Midbrain (tissue), 1 donor: ENCODE measurements at places on chromosomes 13 and 19.

- DNase-seq = no peak
Observed at GRCh38 chr19:41892173-41892902, 9.4 kb downstream of the ARHGEF1 start.

DNA sequence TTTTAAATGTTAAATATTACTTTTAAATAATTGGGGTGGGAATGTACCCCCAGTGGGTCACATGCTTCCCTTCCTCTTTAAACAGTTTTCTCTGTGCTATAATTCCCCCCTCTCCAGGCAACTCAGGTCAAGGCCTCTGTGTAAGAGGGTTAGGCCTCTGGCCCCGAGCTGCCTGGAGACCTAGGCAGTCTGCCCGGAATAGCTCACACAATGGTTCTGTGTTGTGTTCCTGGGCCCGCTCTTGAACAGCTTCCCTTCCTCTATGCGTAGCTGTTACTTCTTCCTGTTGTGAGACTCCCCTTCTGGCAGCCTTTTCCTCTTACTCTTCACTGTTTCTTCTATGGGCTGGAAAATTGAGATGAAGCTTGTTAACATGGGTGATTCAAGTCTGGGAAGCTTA, 14.8 kb upstream of the ZNF492 start:
- DNase-seq = peak; percentile 34

- DNase-seq = no peak
Observed at GRCh38 chr13:41302743-41303142, 8.3 kb upstream of the NAA16 start.

GRCh38 chr13:51981355-51981754, 29.9 kb downstream of the ATP7B start:
- no peak for DNase-seq

DNA sequence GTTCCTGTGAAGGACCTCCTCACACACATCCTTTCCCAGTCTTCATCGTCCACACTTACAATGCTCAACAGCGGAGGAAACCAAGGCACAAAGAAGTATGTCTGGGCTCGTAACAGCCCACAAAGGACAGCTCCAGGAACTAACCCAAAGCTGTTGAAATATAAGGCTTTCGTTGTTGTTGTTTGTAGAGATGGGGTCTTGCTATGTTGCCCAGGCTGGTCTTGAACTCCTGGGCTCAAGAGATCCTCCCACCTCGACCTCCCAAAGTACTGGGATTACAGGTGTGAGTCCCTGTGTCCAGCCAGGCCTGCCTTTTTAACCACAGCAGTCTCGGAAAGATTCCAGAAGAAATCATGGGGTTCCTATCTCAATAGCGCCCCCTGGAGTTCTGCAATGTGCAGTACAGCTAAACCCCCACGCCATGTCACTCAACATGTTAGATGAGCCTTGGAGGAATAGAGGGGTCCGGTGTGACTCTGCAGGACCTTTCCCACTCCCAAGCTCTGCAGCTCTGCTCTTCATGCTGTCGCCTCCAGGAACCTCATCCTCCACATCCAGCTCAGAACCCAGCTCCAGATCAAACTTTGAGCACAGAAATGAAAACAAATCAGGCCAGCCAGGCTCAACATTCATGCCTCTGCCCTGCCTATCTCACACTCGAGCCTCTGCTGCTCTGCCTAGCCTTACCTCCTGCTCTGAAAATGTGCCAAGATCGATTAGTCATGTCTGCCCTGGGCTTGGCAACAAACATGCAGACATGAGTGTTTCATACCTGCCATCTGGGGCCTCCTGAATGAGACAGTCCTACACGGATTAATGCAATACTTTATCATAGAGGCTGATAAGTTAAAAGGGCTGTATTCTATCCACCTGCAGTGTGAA, 7.5 kb downstream of the PLA2G4C start:
- DNase-seq = no peak

- DNase-seq = no peak
Observed at GRCh38 chr13:113774177-113775107, 15.4 kb downstream of the TMEM255B start.

DNA sequence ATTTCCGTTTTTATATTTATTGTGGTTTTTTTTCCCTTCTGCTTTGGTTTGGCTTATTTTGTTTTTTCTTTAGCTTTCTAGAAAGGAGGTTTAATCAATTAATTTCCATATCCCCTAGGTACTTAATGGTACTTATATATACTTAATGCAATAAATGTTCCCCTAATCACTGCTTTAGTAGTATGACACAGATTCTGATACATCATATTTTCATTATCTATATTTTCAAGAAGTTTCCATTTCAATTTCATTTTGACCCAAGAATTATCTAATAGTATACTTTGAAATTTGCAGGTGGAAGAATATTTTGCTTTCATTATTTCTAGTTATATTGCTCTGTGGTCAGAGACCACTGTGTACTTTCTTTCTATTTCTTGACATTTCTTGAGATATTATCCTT, 66.6 kb upstream of the STK24 start:
- DNase-seq = no peak

- DNase-seq = no peak
Observed at GRCh38 chr19:16927883-16928282, 39.1 kb downstream of the F2RL3 start.

- DNase-seq = no peak
Observed at GRCh38 chr13:46948338-46948737, 51.5 kb upstream of the HTR2A start.

- no peak for DNase-seq
Observed at GRCh38 chr19:30536975-30537374, 164.8 kb downstream of the ZNF536 start.

DNA sequence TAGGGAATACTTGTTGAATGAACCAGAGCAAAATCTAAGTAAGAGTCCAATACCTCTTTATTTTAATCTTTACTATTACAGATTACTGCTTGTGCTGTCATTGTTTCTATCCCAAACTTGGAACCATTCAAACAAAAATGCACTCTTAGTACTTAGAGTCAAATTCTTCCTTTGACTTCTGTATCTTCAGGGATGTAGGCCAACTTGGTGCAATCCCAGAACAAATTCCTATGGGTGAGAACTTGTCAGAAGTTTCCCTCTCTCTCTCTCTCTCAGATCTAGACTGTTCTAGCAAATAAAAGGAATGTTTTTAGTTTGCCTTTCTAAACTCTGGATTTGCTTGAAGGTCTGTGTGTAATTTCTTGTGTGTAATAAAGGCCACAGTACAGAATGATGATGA, 329.0 kb upstream of the TMTC4 start:
- no peak for DNase-seq

DNA sequence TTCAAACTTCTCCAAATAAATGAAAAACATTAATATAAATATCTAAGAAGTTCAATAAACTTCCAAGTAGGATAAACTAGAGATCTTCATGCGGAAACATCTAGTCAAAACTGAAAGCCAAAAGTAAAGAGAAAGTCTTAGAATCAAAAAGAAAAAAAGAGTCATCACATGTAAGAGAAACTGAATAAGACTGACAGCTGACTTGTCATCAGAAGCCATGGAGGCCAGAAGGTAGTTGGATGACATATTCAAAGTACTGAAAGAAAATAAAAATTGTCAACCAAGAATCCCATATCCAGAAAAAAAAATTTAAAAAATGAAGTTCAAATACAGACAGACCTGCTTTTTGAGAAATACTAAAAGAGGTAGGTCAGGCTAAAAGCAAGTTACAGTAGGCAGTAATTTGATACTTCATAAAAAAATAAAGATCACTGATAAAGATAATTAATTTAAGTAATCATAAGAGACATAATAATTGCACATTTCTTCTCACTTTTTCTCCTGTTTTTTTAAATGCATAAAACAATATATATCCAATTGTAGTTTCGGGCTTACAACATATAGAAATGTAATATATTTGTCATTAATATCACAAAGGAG, 327.6 kb upstream of the PCDH9 start:
- no peak for DNase-seq

GRCh38 chr19:33245948-33246708, 20.5 kb upstream of the SLC7A10 start:
- no peak for DNase-seq

DNA sequence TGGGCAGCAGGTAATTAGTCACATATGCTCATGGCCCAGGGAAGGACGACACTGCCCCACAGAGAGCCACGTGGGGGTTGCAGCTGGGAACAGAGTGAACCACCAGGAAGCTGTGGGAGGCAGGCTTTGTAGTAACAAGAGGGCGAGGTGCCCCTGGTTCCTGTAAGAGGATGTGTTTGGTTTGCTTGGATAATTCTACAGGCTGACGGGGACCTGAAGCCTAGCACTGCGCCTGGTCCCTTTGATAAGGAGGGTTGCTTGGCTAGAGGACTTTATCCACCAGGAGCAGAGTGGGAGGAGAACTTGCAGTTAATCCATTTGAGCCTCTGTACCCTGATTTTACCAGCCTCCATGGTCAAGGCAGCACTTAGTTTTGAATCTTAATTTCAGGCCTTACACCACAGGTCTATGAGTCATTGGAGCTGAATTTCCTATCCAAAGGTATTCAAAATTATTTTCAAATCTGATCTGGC, 67.4 kb upstream of the CLDN10 start:
- DNase-seq = no peak

DNA sequence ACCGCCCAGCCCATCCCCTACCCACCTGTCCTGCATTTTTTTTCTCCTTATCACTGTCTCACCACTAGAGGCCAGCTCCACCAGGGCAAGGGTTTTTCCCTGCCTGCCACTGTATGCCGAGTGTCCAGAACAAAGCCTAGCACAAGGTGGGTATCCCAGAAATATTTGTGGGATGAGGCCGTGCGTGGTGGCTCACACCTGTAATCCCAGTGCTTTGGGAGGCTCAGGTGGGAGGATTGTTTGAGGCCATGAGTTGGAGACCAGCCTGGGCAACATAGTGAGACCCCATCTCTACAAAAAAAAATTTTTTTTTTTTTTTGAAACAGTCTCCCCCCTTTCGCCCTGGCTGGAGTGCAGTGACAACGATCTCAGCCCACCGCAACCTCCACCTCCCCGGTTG, 2.9 kb upstream of the MRI1 start:
- no peak for DNase-seq

DNA sequence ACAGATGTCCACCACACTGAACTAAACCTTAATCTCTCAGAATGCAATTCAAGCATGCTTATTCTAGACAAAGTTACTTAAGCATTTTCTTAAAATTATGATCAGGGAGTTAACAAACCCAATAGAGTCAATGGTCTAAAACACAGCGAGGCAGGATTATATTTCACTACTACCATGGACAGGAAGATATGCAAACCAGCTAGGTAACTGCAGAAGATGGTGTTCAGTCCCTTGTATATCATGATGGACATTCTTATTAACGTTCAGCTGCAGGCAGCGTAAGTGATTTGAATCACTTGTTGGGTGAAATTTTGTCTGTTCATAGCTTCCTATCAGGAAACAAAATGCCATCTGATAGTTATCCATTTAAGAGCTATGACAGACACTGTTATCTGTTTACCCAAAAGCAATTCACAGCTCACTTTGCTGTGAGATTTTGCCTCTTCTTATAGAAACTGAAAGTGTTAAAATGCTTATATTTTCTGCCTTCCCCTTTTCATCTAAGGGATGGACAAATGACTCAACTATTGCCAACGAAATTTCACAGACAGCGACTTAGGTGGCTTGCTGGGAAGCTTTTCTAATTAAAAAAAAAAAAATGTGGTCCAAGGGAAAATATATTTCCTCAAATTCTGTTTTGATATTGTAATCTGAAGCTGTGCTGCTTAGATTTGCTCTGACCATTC, 591.9 kb downstream of the DACH1 start:
- DNase-seq = no peak

DNA sequence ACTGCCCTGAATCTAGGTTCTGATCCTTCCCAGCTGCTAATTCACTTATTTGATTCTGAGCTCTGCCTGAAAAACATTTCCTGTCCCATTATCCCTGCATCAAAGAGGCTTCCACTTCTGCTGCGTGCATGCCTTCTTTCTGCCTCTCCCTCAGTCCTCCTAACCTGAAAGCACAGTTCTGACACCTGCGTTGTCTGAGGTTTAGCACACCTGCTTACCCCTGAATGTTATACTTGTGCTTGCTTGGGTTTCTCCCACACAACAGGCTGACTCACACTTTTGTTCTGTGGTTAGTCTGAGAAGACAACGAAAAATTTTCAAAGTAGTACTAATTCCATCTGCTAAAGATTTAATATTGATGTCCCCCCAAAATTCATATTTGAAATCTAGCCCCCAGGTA, 3.1 kb upstream of the SOHLH2 start:
- no peak for DNase-seq

GRCh38 chr13:44283600-44283999, 90.0 kb upstream of the SERP2 start:
- no peak for DNase-seq

DNA sequence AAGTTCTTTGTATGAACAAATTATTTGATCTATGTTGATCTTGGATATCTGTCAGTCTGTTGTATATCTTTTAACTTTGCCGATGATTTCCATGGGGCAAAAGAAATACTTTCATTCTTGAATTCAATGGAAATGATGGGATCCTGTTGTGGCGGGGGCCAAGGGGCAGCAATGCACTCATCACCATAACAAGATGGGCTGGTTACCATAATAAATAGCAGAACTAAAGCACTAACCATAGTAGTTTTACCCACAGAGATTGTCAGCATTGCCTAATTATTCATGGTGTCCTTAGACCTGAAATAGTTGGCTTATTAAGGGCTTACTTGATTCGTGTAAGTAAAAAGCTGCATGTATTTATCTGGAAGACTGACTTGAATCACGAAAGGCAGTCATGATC, 309.6 kb downstream of the RFC3 start:
- DNase-seq = no peak

DNA sequence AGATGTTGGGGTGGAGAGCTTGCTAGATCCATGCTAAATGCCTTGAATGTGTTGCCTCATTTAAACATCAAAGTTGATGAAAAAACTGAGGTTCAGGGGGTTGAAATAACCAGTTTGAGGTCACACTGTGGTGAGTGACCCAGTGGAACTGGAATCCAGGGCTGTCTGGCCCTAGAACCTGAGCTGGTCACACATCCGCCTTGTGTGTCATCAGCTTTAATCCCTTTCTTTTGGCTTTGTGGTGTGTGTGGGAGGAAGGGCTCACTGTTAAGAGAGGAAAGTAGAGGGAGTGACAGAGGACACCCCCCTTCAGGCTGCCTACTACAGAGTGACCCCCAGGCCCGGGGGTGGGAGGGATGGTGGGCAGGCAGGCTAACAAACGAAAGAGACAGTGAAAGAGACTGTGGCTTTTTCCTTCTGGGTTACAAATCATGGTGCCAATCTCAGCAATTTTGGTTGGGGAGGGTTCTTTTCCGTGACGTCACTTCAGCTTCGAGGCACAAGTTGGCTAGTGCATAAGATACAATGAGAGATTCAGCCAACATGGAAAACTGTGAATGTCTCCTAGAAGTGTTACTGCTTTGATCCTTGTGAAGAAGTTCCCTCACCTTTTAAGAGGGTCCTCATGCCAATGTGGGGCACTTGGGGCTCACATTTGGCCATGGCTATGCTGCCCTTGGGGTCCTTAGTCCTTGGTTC, 164.9 kb downstream of the DLEU7 start:
- no peak for DNase-seq

DNA sequence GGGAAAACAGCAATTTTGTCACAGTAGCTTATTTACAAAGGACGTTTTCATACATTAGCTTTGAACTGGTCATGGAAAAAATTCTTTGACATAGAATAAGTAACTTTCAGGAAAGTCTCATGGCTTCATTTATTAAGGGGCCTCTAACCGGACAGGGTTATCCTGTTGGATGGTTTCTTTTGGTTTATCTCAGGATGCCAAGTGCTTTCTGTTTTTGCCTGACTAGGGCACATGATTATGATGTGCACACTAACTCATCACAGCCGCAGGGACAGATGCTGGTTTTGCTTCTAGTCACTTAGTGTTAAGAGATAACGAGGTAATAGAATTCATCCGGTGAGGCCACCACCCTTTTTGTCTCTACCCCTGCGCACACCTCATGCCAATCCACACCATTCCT, 53.0 kb downstream of the TGDS start:
- no peak for DNase-seq

GRCh38 chr13:49292742-49293486, 45.2 kb downstream of the CDADC1 start:
- peak; percentile 49 for DNase-seq
